HS-5 (cell line): ENCODE measurements at places on chromosomes 16 and 17.

DNA sequence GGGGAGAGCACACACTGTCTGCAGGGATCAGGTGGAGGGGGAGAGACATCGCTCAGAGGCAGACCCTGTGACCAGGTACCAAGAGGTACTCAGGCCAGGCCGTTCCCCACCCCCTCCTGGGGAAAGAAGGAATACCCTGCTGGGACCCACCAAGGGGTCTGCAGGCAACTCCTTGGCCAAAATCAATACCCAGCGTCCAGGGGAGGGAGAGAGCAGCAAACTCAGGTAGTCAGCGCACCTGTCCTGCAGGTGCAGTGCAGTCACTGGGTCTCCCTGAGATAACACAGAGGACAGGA, 57.5 kb upstream of the DOC2B start:
- no peak for DNase-seq

GRCh38 chr17:12021623-12022140, 1.0 kb downstream of the MAP2K4 start:
- no peak for DNase-seq

- no peak for DNase-seq
Measured at GRCh38 chr16:78748220-78748929, 648.9 kb downstream of the WWOX start.

GRCh38 chr16:11392041-11392581, 46.9 kb downstream of the RMI2 start:
- no peak for DNase-seq

DNA sequence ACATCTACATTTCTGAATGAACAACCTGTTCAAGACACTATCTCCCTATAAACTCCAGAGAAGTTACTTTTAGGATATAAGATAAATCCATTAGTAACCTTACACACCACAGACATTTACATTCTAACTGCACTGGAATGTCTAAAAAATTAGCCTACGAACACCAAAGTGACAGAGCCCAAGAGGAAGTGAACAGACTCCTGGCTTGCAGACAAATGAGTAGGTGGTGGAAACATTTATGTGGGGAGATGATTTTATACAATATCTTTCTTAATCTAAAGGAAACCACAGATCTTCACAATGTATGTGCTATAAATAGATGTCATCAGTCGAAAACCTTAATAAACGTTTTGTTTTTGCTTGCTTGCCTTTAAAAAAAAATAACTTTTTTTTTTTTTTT, 18.8 kb downstream of the ZNF652 start:
- peak; percentile 48 for DNase-seq

DNA sequence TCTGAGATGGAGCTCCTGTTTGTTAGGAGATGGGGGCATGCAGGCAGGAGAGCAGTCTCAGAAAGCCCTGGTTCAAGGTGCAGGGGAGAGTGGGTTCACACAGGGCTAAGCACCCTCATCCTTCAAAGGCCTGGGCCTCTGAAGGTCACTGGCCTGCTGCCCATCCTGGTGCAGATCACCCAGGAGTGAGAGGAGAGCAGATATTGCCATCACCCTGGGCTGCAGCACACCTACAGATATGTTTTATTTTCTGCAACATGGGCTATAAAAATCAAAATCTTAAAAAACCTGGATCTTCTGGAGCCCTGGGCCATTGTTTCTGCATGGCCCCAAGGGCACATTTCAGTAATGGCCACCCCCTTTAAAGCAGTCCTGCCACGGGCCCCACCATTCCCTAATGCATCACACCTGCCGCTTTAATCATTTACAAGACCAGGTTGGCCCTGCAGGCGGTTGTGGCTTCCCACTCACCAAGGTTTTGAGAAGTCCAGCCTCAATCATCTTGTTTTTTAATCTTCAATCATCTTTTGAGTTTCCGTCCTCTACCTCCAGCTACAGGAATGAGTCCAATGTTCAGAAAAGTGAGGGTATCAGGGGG, 20.4 kb upstream of the NUP93 start:
- DNase-seq = no peak

GRCh38 chr16:54070789-54071343, 215.7 kb downstream of the IRX3 start:
- no peak for DNase-seq

DNA sequence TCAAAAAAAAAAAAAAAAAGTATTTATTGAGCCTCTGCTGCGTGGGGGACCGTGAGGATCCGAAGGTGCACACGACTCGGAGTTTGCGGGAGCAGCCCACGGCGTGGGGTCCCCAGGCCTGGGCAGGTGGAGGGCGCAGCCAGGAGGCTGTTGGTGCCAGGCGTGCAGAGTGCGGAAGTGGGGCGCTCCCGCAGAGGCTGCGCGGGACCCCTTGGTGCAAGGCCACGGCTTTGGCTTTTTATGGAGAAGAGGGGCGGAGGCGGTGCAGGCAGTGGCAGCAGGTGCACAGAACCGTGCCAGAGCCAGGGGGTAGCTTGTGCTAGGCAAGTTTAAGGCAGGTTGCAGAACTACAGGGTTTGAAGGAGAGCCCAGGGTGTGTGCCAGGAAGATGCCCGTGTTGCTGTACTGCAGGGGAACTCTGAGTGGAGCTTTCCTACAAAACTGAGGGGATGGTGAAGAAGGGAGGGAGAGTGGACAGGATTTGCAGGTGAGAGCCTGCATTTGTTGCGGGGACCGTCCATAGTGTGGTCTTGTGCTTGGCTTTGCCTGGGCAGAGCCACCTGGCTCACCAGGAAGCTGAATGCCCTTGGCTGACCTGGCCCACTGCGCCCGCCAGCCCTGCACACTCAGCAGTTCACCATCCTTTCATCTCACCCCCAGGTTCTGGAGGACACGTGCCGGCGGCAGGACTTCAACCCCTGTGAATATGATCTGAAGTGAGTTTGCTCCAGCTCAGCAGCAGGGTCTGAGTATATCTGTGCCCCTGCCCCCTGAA, 1.3 kb downstream of the ASPSCR1 start:
- no peak for DNase-seq

DNA sequence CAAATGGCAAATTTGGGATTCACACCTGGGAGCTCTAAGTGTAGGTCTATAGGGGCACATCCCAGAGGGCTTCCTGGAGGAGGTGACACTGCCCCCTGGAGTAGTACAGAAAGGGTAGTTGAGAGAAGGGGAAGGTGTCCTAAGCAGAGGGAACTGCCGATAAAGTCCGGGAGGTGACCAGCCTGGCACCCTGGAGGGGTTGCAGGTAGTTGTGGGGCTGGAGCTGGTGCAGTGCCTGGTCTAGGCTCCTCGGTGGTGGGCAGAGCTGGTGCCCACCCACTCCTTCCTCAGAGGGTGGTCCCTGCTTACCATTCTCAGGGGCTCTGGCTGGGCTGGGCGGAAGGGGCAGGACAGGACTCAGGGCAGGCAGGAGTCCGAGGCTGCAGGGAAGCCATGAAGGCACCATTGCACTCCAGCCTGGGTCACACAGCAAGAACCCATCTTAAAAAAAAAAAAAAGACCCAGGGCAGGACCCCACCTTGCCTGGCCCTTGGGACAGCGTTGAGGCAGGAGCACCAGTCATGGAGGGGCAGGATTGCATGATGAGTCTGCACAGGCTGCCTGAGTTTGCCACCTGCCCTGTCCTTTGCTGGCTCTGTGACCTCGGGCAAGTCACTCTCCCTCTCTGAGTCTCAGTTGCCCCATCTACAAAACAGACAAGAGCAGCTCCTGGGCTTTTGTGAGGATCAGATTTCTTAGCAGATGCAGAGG, 43.8 kb downstream of the LAT start:
- no peak for DNase-seq

- no peak for DNase-seq
Measured at GRCh38 chr17:10042589-10043244, 137.6 kb upstream of the RCVRN start.

- no peak for DNase-seq
Measured at GRCh38 chr16:21159281-21159951, 942 bp downstream of the LDAF1 start.

DNA sequence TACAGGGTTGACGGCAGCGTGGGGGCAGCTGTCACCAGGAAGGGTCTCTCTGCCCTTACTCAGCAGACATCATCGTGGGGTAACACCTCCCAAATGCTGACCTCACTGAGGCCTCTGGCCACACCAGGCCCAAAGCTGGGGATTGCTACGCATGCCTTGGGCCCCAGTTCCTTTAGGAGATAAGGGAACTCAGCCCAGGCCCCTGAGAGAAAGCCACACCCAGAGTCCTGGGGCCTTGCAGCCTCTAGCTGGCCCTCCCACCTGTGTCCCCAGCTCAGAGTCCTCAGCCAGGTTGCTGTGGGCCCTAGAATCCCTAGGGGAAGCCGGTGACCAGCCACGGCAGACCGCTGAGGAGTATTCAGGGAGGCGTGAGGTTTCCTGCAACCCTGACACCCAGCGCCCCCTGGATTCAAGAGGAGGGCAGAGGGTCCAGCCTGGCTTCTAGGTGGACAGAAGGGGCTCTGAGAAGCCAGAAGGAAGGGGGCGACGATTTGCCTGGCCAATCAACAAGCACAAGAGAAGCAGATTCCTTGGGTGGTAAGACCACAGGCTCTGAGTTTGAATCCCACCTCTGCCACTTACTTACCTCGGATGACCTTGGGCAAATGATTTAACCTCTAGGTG, 10.3 kb upstream of the GINS2 start:
- DNase-seq = no peak

DNA sequence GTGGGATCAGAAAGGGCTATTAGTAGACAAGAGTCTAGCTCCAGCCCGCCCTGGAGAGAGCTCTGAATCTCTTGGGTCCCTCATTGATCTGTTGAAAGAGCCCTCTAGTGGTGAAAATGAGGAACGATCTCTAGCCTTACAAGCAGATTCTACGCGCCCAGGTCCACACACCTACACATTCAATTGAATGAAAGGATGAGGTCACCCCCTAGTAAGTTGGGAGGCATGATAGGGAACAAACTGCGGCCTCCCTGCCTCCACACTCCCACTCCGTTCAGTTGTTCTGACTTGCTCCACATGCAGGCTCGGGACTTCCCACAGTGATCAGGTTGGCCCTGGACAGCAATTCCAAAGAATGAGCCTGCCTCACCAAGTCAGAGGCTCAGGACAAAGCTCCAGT, 2.9 kb upstream of the CACNG3 start:
- DNase-seq = no peak

GRCh38 chr17:39754958-39755553, 17.3 kb downstream of the GRB7 start:
- DNase-seq = no peak
